ENCODE measurements at places on chromosomes 12 and 14.

GRCh38 chr12:30021051-30021833 is 237.5 kb upstream of the TMTC1 start:
- no peak for DNase-seq

DNA sequence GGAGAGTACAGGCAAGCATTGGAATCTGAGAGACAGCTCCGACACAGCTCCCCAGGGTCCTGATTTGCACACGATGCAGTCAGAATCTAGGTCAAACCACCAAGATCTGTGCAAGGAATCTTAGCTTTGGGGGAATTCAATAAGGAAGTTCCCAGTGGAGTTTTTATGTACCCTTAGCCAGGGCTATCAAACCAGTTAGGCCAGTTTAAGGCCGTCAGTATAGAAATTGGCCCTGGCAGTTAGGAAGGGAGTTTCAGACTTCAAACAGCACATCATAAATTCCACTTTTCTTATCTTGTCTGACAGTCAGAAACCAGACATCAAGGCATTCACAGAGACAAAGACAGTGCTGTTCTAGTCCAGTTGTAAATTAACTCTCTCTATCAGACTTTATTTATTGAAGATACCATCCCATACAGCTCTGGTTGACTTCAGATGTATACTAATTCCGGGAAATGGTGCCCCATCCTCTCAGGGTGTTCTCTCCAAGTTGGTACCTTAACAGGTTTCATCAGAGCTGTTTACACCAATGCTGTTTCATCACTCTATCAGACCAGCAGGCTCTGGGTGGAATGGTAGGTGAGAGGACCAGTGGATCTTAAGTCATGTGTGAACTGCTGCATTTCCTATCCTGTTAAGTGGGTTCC is 157.5 kb upstream of the ATF7IP start:
- no peak for DNase-seq

DNA sequence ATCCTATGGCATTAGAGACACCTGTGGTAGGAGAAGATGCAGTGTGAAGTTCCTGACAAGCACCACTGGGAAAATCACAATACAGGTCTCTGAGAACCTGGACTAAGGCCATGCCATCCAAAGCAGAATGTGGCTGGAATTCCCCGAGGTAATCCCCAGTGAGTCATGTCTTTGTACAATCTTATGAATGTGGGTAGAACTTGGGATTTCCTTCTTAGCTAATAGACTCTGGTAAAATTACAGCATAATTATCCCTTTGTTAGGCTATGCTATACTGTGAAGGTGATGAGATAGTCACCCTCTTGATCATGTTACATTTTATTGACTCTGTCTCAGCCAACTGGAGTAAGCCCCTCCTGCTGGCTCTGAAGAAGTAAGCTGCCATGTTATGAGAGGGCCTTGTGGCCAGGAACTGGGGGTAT is 224.3 kb upstream of the DCN start:
- no peak for DNase-seq

DNA sequence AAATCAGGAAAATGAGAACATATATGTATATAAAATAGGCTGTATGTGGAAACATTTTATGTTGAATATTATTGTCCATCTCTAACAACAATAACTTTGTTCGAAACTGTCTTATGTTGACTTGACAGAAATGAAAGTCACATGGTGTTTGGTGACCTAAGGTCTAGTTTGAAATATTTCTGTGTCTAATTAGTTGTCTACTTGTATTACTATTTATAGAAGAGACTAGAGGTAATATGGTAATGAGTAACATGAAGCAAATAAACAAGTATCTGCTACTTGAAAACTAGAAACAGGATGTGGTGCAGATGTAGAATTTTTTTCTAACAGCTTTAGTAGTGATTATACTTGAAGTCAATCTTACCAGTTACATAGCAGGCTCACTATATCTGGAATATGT is 3.9 kb downstream of the GPHN start:
- no peak for DNase-seq

GRCh38 chr12:55244309-55244708 is at the start of gene OR6C74:
TSS of gene OR6C74 (plus strand) at chr12:55244609. CDS start at chr12:55247288, 2,679 bp downstream.
- DNase-seq = no peak

GRCh38 chr12:55515696-55516095 is 23.5 kb downstream of the OR6C68 start:
- DNase-seq = no peak

DNA sequence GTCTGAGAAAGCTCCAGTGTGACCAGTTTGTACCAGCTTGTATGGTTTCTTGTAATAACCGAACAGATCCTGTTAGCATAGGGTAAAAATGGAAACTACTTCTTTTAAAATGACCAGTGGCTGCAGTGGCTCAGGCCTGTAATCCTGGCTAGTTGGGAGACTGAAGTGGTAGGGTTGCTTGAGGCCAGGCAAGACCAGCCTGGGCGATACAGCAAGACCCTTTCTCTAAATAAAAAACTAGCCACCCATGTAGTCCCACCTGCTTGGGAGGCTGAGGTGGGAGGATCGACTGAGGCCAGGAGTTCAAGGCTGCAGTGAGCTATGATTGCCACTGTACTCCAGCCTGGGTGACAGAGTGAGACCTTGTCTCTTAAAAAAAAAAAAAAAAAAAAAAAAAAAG is 7.3 kb downstream of the PSEN1 start:
- no peak for DNase-seq

GRCh38 chr12:66036317-66036716 is 94.2 kb downstream of the LLPH start:
- no peak for DNase-seq

GRCh38 chr12:128008341-128008740 is 258.6 kb upstream of the TMEM132C start:
- DNase-seq = no peak

DNA sequence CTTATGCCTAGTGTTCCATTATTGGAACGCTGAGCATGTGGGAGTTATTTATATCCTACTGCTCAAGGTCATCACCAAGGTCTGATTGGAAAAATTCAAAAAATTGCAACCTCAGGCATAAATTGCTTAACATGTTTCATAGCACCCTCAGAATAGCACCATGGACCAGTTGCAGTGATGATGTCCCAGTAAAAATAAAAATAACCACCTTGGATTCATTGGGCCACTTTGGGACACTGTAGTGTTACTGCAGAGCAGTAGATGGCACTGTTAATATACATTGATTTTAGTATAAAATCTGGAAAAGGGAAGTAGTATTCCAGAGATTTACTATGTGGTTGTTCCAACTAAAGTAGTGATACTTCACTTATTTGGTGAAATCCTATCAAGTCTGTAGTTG is 31.0 kb upstream of the PTCSC3 start:
- no peak for DNase-seq

GRCh38 chr12:63495974-63496373 is 172.3 kb downstream of the DPY19L2 start:
- no peak for DNase-seq

DNA sequence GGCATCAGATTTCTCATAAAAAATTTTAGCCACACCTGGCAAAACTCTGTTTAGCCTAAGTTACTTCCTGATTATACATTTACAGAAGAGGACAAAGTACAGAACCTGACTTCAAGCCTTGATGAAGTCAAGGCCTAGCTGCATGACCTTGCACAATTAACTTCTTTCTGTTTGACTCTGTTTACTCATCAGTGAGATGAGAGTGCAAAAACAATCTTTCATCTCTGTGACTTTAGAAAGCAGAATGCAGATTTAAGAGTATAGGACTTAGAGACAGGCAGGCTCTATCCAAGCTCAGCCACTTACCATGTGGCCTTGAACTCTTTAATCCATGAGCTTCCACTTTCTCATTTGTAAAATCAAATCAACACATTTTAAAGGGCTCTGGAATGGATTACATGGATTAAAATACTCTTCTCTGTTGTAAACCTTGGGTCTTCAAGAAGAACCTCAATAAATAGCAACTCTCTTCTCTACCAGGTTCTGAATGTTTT is 1178.9 kb downstream of the FLRT2 start:
- DNase-seq = no peak

GRCh38 chr12:34604631-34605509 is 582.6 kb downstream of the ALG10 start:
- no peak for DNase-seq

- no peak for DNase-seq
These were observed 53.1 kb downstream of the TGFB3 start for GRCh38 chr14:75928690-75929181.

Data from stimulated activated CD8-positive, alpha-beta memory T cell treated with anti-CD3 and anti-CD28 coated beads, Interleukin-4, amount 100 ng/mL, for 24 hours (primary cell).